DMS153 (cell line): ENCODE measurements at places on chromosomes 6 and 20.

DNA sequence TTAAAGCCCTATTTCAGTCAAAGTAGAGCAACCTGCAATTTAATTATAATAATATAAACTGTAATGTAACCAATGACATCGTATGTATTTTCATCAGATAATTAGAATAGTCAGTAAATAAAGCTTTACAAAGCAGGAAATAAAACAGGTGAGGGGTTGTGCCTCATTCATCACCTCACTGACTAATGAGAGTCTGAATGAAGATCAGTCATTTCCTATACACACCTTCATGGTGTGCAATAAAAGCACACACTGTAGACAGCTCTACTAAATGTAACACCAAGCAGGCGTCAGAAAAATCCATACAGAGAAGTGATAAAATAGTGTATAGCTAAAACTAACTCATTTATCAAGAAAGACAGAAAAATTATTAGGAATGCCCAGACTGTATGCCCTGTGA lies 105.9 kb downstream of the MAN1A1 start:
- no peak for DNase-seq

DNA sequence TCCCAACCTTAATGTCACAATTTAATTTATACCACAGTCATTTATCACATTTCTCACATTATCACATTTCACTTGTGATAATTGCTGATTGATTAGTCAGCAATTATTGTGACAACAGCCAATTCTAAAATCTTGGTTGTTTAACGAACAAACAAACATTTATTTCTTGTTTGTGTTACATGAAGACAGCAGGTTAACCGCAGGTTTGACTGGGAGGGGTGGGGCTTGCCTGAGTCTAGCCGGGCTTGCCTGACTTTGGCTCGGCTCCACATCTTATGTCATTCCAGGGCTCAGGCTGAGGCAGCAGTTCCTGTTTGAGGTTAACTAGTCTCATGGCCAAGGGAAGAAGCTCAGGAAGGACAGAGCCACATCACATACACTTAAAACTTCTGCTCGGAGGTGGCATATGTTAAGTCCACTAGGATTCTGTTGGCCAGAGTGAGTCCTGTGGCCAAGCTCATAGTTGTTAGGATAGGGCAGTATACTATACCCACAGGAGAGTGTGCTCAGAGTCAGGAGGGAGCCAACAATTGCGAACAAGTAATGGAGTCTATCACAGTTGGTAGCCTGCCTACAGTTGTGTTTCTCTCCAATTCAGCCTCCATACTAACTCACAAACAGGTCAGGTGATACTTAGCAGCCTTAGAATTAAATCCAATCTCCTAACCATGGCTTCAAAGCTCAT lies 90.0 kb upstream of the IFNGR1 start:
- peak; percentile 82 for DNase-seq

GRCh38 chr20:9454791-9455190 lies 59.6 kb upstream of the LAMP5 start:
- no peak for DNase-seq

DNA sequence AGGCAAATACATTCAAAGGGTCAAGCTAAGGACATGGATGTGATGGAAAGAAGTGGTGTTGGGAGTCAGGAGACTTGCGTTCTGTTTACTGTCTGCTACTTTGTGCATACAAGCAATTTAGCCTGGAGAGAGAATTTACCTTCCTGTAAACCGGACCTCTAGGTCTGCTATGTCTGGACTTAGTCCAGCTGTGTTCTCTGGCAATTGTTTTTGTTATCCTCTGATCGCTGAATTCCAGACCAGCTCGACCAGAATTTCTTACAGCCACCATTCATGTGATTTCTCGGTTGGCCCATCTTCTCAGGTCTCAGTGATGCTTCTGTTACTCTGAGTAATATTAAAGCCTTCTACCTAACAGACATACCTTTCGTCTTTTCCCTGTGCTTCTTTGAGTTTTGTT lies 75.2 kb downstream of the LRRC1 start:
- no peak for DNase-seq

DNA sequence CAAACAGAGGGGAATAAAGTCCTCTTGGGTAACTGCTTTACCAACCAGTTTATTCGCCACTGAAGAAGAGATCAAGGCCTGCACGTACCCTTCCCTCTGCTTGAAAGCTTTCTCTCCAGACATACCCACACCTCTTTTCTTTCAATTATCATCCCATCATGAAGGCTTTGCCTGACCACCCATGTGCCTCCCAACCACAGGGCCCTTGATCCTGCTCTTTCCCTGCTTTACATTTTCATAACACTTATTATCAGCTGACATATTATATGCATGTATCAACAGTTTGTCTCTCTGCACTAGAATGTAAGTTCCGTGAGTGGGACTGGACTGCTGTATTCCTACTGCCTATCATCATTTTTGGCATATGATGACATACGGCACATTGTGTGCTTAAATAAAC lies 20.9 kb upstream of the RPN2 start:
- DNase-seq: no peak

- peak; percentile 79 for DNase-seq
Measured at GRCh38 chr6:133741375-133741861, 147.5 kb upstream of the TCF21 start.

GRCh38 chr20:61968932-61969331 lies 96.7 kb downstream of the TAF4 start:
- DNase-seq: no peak

- no peak for DNase-seq
Measured at GRCh38 chr20:32278199-32278643, 770 bp downstream of the KIF3B start.

GRCh38 chr6:1679031-1679687 lies 69.4 kb downstream of the FOXC1 start:
- peak; percentile 37 for DNase-seq

DNA sequence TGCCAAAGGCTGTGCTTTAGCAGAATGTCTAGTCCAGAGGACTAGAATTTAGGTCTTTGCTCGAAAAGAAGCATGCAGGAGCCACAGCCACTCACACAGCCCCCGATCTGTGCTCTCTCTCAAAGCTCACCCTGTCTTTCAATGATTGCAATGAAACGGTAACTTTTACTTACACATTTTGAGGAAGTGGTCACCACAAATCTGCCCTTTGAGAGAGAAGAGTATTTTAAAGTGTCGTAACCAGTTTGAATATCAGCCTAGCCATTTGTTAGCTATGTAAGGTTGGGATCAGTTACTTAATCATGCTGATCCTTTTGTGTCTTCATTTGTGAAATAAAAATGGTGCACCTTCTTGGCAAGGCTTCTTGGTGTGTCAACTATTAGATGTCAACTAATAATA lies 209.0 kb downstream of the TFAP2A start:
- DNase-seq: no peak

GRCh38 chr20:59361411-59361810 lies 61.0 kb downstream of the EDN3 start:
- DNase-seq: no peak

DNA sequence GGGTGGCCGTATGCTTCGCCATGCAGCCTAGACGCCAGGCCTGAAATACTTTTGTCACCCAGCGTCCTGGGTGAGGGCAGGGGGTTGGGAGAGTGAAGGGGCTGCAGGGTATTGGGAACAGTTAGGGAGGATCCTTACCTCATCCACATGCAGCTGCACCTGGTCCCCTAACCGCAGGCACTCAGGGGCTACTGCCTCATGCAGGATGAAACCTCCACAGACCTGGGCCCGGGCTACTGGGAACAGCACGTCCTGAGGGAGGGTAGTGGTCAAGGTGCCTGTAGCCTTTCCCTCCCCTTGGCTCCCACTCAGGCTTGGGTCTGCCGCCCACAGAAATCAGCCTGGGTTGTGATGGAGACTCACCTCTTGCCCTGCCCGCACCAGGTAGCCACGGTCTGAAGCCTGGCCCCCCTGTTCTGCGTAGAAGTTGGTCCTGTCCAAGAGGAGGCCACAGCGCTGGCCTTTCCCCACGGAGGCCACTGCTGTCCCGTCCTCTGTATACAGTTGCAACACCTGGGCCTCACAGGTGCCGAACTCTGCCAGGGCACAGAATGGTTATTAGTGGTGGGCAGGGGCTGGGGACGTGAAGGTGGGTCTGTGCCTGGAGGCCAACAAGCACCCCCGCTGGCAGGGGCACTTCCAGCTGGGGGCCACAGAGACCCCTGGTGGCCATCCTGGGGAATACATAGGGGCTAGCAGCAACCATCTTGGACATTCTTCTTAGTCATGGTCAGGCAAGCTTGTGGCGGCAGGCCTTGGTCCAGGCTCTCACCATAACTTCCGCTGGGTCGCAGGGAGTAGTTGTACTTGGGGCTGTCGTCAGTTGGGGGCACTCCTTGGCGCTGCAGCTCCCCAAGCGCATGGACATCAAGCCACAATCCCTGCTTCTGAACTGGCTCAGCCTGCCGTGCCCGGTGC lies 8.6 kb downstream of the AARS2 start:
- DNase-seq: no peak

DNA sequence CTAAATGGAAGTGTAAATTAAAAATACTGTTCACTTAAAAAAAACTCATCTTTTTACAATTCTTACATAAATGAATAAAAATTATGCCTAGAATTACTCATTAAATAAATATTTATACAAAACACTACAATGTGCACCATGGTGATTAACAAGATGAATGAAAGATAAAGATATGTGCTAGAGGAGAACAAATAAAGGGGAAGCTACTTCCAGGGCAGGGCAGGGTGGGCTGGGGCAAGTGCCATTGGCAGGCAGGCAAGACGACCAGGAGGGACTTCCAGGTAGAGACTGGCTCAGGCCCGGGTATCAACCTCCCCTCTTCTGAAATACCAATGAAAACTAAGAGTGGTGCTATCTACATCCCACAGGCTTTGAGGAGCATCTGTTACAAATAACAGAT lies 20.4 kb downstream of the PREP start:
- DNase-seq: no peak

DNA sequence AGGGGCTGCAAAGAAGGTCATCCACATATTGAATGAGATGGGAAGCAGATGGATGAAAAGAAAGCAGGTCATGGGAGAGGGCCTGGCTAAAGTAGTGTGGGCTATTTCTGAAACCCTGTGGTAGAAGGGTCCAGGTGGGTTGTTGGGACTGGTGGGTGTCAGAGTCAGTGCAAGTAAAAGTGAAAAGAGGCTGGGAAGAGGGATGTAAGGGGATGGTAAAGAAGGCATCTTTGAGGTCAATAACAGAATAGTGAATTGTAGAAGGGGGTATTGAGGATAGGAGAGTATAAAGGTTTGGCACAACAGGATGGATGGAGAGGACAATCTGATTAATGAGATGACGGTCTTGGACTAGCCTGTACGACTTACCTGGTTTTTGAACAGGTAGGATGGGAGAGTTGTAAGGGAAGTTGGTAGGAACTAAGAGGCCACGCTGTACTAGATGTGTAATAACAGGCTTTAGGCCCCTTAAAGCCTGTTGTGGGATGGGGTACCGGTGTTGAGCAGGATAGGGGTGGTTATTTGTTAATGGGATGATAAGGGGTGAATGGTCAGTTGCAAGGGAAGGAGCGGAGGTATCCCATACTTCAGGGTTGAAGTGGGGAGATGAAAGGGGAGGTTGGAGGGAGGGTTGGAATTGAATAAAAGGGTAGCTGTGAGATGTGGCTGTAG lies 748.9 kb upstream of the ADGRB3 start:
- DNase-seq: no peak

DNA sequence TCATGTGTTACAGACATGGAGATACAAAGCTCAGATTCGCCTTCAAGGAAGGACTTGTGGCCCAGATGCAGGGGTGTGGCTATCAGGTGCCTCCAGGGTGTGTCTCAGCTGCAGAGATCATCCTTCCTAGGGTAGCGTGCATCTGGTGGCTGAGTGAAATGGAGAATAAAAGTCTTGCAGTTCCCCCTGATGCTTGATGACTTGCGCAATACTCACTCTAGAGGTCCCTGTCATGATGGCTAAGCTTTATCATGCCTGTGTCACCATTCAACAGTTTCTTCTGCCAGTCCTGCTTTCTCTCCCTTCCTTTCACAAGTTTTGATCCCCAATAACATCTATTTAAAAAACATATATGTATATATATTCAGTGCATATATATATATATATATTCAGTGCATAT lies 228.1 kb downstream of the PAX1 start:
- DNase-seq: no peak

GRCh38 chr6:111183702-111184517 lies 96.6 kb downstream of the SLC16A10 start:
- DNase-seq: no peak

GRCh38 chr6:5946181-5946580 lies 60.5 kb downstream of the NRN1 start:
- no peak for DNase-seq

DNA sequence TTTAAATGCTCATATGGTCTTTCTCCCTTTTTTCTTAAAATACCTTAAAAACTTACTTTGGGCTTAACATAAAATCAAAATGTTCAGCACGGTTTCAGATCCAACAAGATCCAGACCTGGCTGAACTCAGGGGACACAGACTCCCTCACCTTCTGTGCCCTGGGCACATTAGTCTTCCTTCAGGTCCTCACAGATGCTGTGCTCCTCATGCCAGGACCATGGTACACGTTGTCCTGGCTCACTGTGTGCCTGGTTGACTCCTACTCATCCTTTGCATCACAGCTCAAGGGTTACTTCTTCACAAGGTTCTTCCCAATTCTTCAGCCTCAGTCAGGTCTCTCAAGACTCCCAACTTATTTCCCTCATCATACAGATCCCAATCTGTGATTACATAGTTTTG lies 73.6 kb upstream of the TCF21 start:
- DNase-seq: no peak

GRCh38 chr6:13760307-13761304 lies 49.0 kb upstream of the RANBP9 start:
- no peak for DNase-seq

GRCh38 chr6:97841763-97842162 lies 558.7 kb upstream of the MMS22L start:
- DNase-seq: no peak

DNA sequence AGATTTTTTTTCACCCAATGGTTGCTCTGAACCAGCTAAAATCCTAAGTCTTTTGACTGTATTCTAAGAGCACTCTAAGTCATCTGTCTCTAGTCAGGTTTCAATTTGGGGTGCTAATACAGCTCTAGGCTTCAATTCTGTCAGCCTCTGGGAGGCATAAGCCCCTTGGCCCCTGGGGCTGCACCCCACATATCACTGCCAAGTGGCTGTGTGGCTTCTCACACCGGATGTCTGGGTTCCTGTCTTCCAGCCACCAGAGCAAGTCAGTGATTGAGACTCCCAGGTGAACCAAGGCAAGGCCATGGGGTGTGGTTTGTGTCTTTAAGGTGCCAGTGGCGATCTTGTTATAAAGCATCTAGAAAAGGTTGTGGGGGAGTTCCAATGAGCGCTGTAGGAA lies 136.5 kb downstream of the TMEM242 start:
- no peak for DNase-seq

DNA sequence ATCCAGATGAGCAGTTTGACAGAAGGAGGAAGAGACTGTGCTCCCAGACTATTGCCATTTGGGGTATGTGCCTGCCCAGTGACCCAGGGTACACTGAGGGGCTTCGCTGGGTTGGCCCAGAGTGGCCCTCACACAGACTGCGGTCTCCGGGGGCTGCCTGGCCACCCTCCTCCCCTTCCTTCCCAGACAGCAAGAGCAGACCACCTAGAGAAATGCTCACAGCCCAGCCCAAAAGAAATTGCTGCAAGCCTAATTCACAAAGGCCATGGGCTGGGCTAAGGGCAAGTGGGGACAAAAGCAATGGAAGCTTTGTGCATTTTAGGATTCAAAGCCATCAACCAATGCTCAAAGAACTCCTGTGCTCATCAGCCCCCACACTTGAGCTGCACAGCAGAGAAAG lies 277.6 kb downstream of the CDC5L start:
- no peak for DNase-seq

GRCh38 chr20:12860619-12861247 lies 148.0 kb upstream of the SPTLC3 start:
- no peak for DNase-seq
